ENCODE measurements at places on chromosomes 3 and 15.

- DNase-seq = no peak
- peaks cover 28% of the 10 kb centered on the region for H3K4me1 ChIP-seq
- H3K27ac ChIP-seq = peak overlapping the region; percentile 82
Observed at GRCh38 chr15:51736751-51737521, 519 bp downstream of the LYSMD2 start.

DNA sequence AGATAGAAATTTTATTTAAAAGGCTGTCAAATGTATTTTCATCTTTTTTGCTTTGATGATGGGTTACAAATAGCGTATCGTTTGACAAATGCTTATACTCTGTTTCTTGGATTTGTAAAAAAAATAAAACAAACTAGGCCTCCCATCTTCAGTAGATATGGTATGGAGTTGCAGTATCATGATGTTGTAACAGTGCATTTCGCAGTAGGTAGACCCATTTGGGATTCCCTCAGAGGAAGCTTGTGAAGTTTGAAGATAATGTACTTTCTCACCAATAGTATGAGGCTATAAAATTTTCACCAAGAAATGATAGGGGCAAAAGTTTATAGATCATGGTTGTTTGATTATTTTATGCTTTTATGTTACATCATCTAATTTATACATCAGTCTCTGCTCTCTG, 10.8 kb downstream of the MBNL1 start:
- no peak overlapping the region for H3K27ac ChIP-seq
- peaks cover 96% of the 10 kb centered on the region for H3K4me1 ChIP-seq
- H3K27me3 ChIP-seq = no peaks in the 10 kb centered on the region
- no peak overlapping the region for H3K4me3 ChIP-seq
- DNase-seq = no peak

DNA sequence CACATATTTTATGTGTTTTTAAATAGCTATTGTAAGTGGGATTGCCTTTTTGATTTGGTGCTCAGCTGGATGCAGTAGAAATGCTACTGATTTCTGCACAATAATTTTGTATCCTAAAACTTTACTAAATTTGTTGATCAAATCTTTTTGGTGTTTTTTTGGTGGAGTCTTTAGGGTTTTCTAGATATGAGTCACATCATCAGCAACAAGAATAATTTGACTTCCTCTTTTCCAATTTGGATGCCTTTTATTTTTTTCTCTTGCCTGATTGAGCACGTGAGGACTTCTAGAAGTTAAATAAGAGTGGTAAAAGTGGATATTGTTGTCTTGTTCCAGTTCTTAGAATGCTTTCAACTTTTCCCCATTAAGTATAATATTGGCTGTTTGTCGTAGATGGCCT, 51.3 kb downstream of the TLNRD1 start:
- H3K4me1 ChIP-seq = no peaks in the 10 kb centered on the region
- no peaks in the 10 kb centered on the region for H3K36me3 ChIP-seq
- no peaks in the 10 kb centered on the region for H3K27me3 ChIP-seq

- H3K27me3 ChIP-seq = no peaks in the 10 kb centered on the region
- no peak overlapping the region for H3K4me3 ChIP-seq
- DNase-seq = no peak
- no peak overlapping the region for H3K27ac ChIP-seq
- no peaks in the 10 kb centered on the region for H3K36me3 ChIP-seq
Observed at GRCh38 chr3:188097791-188098190, 56.2 kb upstream of the LPP start.

GRCh38 chr3:11718637-11719405, 75.1 kb upstream of the VGLL4 start:
- no peaks in the 10 kb centered on the region for H3K27me3 ChIP-seq
- H3K4me3 ChIP-seq = peak overlapping the region; percentile 81
- peak overlapping the region; percentile 98 for H3K27ac ChIP-seq
- DNase-seq = peak; percentile 81
- peaks cover 36% of the 10 kb centered on the region for H3K4me1 ChIP-seq
- H3K36me3 ChIP-seq = no peaks in the 10 kb centered on the region

DNA sequence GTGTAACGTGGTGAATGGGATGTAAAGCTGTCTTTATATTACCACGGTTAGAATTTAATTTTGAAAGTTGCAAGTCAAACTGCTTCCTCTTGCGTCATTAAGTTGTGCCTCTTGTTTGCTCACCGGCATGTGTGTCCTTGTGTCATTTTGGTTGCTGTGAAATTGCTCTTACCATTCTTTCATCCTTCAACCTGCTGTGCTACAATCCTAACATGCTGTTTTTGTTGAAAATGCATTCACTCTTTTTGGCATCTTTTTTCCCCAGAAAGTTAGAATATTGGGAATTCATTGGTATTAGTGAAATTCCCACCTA, 164.7 kb downstream of the PGPEP1L start:
- no peaks in the 10 kb centered on the region for H3K27me3 ChIP-seq
- peaks cover 7% of the 10 kb centered on the region for H3K4me1 ChIP-seq
- H3K27ac ChIP-seq = no peak overlapping the region
- H3K4me3 ChIP-seq = no peak overlapping the region
- DNase-seq = no peak
